ENCODE measurements at places on chromosomes 11 and 22.

- DNase-seq, result no peak
Observed at GRCh38 chr22:20796731-20797130, 22.8 kb downstream of the SERPIND1 start.

- no peak for DNase-seq
Observed at GRCh38 chr22:22761963-22762772, 117.8 kb downstream of the GGTLC2 start.

DNA sequence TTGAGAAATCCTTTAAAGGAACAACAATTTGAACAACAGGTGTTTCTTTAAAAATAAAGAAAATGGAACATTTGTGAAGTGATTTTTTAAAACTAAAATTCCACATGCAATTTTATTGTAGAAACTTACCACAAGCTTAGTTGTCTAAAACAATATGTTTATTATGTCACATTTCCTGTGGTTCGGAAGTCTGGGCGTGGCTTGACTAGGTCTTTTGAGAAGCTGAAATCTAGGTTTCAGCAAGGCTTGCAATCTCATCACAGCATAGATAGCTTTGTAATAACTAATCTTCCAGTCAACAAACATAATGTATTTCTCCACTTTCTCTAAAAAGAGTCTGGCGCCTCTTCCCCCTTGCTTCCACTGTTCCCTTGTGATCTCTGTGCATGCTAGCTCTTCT, 27.0 kb downstream of the MS4A6A start:
- DNase-seq, result no peak

DNA sequence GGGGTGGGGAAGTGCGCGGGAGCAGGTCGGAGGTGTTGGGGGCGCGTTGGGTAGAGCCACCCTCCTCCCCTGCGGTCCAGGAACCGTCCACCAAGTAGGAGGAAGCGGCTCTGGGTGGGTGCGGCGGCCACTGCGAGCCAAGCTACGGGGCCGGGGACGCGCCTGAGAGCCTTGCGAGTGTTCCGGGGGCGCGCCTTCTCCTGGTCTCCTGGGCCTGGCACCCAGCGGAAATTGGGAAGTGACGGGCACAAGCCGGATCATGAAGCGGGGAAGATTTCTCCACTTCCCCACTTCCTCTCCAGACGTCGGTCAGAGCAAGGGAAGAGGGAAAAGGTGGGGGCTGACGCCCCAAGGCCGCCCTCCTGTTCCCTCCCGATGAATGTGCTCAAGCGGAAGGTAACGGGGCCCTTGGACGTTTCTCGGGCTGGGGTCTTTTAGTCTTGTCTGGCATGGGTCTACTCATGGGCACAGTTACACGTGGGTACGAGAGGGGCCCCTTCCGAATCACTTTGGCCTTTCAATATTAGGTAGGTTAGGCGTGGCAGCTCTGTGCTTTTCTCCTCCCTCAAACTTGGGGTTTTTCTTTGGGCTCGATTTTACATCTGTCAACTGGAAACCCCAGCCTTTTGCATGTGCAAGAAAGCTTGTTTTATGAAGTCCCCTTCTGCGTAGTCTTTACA, 865 bp downstream of the RBM14 start:
- DNase-seq, result no peak

- DNase-seq, result no peak
Observed at GRCh38 chr11:639332-639955, 2.4 kb downstream of the DRD4 start.

DNA sequence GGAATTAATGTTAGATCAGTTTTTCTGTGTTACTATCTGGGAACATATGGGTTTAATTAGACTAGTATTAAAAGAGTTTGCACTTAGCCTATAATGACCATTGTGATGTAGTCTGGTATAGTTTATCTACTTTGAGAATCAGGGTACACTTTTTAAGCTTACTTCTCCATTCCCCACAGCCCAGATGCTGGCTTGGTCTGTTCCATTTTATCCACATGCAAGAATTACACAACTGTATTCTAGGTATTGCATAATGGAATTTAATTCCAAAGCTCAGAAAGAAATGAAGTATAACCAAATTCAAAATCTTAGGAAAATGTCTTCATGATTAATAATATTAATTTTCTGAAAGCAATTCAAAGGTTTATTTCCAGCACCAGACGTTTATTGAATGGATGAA, 122.2 kb upstream of the PDGFD start:
- no peak for DNase-seq

DNA sequence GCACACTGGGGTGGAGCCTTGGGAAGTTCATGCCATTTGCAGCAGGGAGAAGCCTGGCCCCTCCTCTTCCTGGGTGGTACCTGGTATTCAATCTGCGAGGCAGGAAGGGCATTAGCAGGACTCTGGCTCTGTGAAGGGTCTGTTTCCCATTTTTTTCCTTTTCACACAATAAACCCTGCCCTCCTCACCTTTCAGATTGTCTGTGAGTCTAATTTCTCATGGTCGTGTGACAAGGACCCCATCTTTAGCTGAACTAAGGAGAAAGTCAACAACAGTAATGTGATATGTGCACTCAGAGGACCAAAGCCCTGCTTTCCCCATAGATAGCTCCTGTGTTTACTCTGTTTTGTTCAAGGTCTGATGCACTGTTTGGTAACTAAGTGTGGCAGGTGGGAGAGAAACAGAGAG, 26.6 kb upstream of the CASP4 start:
- DNase-seq, result no peak

DNA sequence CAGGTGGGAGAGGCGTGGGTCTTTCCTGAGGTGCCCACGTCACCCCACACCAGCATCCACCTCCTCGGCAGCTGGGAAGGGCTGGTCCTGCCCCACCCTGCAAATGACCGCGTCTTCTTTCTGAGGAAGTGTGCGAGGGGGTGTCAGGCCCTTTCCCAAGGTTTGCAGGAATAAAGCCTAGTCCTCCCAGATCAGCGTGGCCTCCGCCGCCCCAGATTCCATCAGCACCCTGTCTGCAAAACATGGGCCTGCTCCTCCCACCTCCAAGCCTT, 14.4 kb upstream of the SLC39A13 start:
- no peak for DNase-seq

DNA sequence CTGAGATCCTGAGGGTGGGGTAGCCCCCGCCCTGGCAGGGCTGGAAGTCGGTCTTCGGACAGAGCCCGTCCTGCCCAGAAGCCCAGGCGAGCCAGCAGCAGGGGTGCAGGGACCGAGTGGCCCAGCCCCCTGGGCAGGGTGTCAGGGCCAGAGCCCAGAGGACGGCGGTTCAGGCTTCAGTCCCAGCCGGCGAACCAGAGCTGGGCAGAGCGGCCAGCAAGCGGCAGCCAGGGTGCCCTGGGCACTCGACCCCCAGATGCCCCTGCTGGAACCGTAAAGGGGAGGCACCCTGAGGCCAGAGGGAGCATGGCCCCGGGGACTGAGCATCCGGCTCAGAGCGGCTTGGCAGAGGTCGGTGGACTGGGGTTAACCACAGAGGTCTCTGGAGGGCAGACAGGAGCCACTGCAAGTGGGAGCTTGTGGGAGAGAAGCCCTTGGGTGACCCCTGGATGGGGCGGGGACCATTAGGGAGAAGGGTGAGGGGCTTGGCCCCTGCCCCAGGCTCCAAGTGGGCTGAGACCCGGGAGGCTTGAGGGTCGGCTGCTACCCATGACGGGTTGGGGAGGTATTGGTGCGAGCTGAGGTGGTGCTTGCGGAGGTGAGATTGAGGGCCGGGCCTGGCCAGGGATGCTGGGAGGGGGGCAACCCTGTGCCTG, 15.9 kb downstream of the LSP1 start:
- no peak for DNase-seq

- DNase-seq, result peak; percentile 36
Observed at GRCh38 chr11:2387266-2387987, 10.3 kb downstream of the CD81 start.

- DNase-seq, result no peak
Observed at GRCh38 chr22:42142771-42143461, 12.3 kb upstream of the CYP2D6 start.

GRCh38 chr22:35133702-35134380, 67.9 kb downstream of the ISX start:
- DNase-seq, result no peak

- DNase-seq, result no peak
Observed at GRCh38 chr22:39940757-39941305, 19.4 kb upstream of the TMA7B start.

DNA sequence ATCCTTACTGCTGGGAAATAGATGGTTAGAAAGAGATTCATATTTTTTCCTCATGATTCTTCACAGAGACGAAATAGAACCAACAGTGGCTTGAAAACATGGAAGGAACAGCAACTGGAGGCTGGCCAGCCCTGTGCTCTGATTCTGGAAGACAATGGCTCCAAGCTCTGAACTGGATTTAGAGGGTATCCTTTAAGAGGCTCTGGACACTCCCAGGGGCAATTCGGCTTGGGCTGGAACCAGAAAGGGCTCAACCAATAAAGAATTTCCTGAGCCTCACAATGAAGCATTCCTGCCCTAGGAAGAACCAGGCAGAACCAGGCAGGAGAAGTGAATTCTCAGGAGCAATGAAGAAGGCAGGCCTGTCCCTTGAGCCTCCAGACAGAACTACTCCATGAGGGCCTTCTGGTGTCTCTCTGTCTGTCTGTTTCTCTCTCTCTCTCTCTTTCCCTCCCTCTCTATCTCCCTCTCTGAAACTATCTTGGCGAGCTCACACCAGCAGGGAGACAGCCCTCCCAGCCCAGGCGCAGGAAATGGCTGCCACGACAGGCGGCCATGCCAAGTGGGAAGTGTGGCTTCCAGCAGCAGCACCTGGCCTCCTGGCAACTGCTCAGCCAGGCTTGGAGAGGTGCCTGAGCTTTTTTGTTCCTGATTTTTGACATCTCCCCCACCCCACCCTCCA, 93.3 kb downstream of the RCN1 start:
- DNase-seq, result no peak

DNA sequence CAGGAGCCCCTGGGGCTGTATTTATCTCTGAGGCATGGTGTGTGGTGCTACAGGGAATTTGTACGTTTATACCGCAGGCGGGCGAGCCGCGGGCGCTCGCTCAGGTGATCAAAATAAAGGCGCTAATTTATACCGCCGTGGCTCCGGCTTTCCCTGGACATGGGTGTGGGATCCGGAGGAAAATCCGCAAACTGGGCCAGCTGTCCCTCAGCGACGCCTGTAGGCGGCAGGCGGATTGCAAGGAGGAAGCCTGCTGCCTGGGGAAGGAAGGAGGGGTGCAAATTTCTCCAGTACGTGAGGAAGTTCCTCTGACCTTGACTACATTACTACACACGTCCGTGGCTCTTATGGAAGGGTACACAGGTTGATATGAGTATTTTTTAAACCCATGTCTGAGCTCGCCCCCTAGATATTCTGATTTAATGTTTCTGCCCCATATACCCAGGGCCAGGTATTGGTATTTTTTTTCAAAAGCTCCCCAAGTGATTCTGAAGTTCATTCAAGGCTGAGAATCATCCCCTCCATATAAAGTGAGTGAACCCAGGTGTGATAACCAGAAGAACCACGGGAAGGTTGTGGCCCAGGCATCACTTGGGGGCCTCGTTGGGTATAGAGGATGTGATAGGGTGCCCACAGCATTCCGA, 2.8 kb downstream of the MYOD1 start:
- no peak for DNase-seq

DNA sequence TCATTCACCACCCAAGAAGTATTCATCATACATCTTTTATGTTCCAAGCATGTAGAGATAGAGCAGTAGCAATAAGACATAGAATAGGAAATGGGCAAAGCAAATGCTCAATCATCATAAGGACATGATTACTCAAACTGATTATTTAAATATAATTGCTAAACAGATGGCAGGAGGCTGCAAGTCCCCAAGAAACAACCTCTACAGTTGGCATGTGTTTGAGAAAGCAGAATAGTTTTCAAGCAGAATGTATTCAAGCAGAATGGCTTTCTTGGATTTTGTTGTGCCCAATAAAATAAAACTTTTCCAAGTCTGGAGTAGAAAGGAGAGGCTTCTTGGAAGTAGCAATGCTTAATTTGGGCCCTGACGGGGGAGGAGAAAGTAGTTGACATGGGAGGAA, 86.5 kb upstream of the SYN3 start:
- no peak for DNase-seq

DNA sequence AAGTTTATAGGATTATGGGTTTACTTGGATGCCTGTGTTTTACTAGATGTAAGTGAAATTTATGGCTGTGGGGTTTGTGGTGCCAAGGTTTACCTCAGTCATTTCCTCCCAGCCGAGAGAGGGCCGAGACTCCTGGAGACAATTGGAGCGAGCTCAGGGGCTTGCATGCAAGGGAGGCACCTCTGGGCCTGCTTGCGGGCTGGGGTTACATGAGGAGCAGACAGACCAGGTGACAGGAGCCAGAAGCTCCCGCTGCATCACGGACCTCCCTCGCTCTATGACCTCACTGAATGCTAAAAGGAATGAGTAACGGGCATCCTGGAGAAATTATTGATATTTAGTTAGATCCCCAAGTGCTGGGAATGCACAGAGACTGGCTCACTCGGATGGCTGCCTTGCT, 275.2 kb upstream of the KIRREL3 start:
- no peak for DNase-seq

- no peak for DNase-seq
Observed at GRCh38 chr11:111798279-111798678, 32.1 kb upstream of the PPP2R1B start.

DNA sequence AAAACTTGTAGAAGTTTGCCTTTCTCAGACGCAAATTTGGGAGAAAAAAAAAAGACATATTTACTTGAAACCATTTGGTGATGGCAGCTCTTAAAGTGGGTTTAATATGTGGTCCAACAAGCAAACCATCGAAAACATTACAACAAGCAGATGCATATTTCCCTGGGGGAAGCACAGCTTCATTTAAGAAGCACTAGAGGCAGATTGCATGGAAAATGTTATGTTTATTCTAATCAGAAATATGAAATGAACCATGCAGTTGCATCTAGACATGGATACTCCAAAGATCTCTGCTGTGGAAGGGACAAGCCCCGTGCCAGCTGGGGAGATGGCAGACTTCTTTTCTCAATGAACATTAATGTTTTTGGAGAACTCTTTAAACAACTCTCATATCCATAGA, 57.4 kb upstream of the PARVA start:
- DNase-seq, result no peak

DNA sequence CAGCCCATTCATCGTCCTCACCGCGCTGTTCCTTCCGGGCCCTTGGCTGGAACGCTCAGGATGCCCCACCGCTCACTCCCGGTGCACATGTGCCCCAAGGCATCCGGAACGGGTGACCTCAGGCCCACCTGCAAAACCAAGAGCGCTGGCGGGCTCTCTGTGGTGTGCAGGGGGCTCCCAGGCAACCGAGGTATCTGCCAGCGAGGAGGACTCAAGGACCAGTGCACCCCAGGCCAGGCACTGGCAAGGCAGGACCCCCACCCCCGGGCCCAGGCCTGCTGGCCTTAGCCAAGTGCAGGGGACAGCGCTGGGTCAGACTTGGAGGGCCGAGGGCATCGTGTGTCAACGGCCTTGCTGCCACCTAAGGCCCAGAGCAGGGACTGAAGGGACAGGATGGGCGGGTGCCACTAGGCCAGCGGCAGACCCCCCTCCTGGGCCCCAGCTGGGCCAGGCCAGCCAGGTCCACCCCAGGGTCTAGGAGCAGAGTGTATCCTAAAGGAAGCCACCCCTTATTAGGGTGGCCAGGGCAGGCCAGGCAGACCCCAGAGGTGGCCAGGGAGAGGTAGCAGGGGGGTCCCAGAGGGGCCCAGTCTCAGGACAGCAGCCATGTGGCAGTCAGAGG, 8.5 kb downstream of the TNNT3 start:
- DNase-seq, result no peak
